ENCODE measurements at places on chromosomes 11 and 22. TPM values are rescaled to one million over a fixed set of nuclear protein-coding genes. Genes with fewer than 3 reads are reported as not detected.

CCDC85B gene
- total RNA-seq: 62.2 TPM

FREY1 gene
- total RNA-seq: 1.8 TPM

NLRP10 gene
- total RNA-seq: not detected

TRIM34 gene
- 5.3 TPM for total RNA-seq

CYP2D6 gene
- total RNA-seq: 3.8 TPM

ART5 gene
- not detected for total RNA-seq

ARFIP2 gene
- total RNA-seq: 50.8 TPM

HEPHL1 gene
- not detected for total RNA-seq

TMEM179B gene
- 36.3 TPM for total RNA-seq

MS4A10 gene
- total RNA-seq: not detected

SLC15A3 gene
- total RNA-seq: 4.0 TPM

SLC37A4 gene
- 31.6 TPM for total RNA-seq

MOGAT2 gene
- total RNA-seq: not detected

MARK2 gene
- total RNA-seq: 41.0 TPM

MRGPRE gene
- not detected for total RNA-seq

POU2AF2 gene
- total RNA-seq: 0.44 TPM

HORMAD2 gene
- not detected for total RNA-seq

KDM4E gene
- total RNA-seq: not detected

TMEM45B gene
- 0.37 TPM for total RNA-seq

TSSK2 gene
- not detected for total RNA-seq

MMP26 gene
- not detected for total RNA-seq

CUL5 gene
- total RNA-seq: 38.0 TPM

PRR5L gene
- total RNA-seq: 52.3 TPM

DEAF1 gene
- total RNA-seq: 66.3 TPM

CD3E gene
- total RNA-seq: 571 TPM

IGF2 gene
- 0.45 TPM for total RNA-seq

FBLN1 gene
- total RNA-seq: not detected

PTPN5 gene
- total RNA-seq: not detected

ANKK1 gene
- total RNA-seq: not detected

All from activated CD4-positive, alpha-beta T cell treated with anti-CD3 and anti-CD28 coated beads, Interleukin-2, amount 10 ng/mL, durations not matched to agents 24 days and 14 days (primary cell).